Stimulated activated CD8-positive, alpha-beta memory T cell treated with anti-CD3 and anti-CD28 coated beads, Interleukin-4, amount 100 ng/mL, for 24 hours (primary cell): ENCODE measurements at places on chromosomes 6 and 20.
A peak's percentile ranks its signal among the peaks of the same experiment; 100 is the strongest.

DNA sequence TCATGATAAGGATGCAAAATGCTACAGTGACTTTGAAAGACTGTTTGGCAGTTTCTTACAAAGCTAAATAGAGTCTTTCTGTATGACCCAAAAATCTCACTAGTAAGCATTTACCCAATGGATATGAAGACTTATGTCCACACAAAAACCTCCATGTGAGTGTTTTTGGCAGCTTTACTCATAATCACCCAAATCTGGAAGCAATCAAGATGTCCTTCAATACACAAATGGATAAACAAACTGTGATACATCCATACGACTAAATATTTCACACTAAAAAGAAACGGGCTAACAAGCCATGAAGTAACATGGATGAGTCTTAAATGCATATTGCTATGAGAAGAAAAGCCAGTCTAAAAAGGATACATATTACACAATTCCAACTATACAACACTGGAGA, 117.2 kb downstream of the PDE10A start:
- no peak for DNase-seq

- no peak for DNase-seq
These were observed 399.9 kb upstream of the MARCKS start for GRCh38 chr6:113457198-113457597.

DNA sequence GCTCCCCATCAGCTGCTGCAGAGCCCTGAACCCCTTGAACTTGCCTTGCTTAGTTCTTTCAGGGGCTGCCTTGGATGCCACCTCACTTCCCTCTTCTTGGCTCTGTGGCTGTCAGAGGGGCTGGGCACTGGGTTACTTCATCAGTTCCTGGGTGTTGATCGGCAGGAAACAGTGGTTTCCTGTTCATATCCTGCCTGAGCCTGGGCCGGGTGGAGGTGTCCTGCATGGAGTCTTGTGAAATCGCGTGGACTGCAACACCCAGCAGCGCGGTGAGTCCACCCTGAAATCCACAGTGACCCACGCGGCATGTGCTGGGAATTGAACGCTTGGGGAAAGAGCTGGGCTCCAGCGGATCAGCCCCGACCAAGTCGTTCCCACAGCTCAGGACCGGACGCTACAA, 97.5 kb downstream of the CDH26 start:
- no peak for DNase-seq

- no peak for DNase-seq
These were observed 61.0 kb downstream of the SOBP start for GRCh38 chr6:107550906-107551305.

GRCh38 chr6:12034837-12035236, 22.7 kb downstream of the HIVEP1 start:
- DNase-seq = no peak

GRCh38 chr20:47054945-47055344, 160.3 kb downstream of the EYA2 start:
- no peak for DNase-seq

GRCh38 chr6:139355172-139355571, 19.3 kb downstream of the CITED2 start:
- DNase-seq = no peak

GRCh38 chr20:22719167-22719591, 134.8 kb upstream of the FOXA2 start:
- no peak for DNase-seq

DNA sequence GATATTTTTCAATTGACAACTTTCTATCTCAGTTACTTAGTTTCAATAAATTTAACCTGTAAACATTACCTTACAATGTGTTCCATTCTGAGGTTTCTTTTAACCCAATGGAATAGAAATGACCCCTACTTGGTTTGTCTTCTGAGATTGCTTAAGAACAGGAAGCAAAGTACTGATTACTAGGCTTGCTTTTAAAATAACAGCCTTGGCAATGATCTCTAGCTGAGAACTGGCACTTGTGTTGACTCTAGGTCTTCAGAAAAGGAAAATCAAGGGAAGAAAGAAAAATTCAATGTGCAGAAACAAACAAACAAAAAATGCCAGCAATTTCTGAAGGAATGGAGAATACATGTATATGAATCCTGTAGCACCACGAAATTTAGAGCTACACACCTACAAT, 66.1 kb downstream of the SYNE1 start:
- DNase-seq = no peak

DNA sequence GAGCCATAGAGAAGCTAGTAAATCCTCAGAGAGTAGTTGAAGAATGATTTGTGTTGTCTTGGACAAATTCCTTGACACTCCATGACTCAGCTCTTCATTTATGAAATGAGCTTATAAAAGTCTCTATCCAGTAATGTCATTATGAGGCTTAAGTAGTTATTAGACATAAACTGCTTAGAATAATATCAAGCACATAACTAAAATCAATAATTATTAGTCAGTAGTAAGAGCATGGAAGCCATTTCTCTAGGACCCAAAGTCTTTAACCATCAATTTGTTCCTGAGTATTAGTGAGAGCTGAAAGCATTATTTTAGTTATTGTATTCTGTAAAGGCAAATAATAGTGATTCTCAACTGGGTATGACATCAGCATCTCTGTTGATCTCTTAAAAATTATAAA, 1140.2 kb downstream of the HACE1 start:
- DNase-seq = no peak

- no peak for DNase-seq
These were observed 6.8 kb downstream of the SUN5 start for GRCh38 chr20:32997431-32997830.

DNA sequence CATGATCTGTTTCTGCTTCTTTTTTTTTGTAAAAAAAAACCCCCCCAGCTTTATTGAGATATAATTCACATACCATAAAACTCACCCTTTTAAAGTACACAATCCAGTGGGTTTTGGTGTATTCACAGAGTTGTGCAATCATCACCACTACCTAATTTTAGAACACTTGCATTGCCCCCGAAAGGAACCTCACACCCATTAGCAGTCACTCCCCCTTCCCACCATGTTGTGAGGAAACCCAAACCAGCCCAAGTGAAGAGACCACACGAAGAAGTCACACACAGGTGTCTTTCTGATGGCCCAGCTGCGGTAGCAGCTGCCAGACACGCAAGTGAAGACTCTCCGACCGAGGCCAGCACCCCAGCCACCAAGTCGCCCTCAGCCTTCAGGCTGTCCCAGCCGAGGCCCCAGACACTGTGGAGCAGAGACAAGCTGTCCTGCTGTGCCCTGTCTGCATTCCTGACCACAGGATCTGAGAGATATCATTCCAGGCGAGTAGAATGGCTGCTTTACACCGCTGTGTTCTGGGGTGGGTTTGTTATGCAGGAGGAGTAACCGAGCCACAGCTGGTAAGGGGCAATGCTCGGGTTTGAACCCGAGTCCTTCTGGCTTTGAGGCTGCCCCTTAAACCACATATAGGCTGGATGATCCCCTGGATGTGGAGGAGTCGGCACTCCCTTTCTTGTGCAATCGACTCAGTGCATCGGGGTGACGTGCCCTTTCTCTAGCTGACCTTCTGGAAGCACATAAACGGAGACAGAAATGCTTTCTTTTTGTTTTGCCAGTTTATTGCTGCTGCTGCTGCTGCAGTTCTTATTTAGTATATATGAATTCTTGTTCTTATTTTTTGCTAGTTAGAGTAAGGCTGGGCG, 59.1 kb upstream of the PTPN1 start:
- peak; percentile 9 for DNase-seq

GRCh38 chr6:37812841-37813240, 6.7 kb upstream of the ZFAND3 start:
- DNase-seq = no peak

DNA sequence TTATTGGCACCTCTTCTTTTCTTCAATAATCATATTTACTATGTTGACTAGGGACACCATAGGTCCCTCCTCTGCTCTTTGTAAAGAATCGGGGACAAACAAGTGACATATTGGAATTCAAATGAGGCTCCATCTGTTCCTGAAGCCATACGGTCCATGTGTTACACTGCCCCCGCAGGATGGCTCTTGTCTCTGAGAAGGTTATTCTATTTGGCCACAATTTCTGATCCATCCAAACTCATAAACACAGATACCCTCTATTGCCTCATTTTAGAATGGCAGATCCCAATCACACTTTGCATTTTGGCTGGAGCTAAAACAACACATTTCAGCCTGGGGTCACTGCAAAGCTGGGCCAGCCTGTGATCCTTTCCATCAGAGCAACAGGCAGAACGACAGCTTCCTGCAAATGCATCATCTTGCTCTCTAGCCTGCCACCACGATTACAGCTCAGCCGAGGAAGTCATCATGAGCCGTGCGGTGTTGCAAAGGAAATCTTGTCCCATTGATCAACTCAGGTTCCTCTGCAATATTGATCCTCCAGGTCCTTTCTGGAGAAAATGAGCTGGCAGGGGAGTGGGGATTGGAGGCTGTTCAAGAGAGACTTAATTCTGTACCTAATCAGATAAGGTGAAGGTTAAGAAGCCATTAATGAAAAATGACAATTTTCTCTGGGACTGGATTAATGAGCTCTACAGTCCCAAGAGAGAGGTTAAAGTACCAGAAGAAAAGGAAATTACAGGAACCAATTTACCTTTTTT, 73.1 kb downstream of the AGPAT4 start:
- no peak for DNase-seq

DNA sequence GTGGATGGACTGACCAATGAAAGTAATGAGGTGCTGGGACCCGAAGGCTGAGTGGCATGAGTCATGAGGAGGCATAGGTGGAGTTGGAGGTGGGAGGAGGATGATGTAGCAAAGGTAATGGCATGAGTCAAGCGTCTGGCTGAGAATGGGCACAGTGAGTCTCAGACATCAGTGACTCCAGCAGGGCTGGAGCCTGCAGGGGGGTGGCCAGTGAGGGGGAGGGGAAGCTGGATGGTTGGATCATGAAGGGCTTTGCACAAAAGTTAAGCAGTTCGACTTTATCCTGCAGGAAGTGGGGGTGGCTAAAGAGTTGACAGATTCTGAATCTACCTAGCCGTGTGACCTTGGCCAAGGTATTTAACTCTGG, 99.0 kb upstream of the IYD start:
- no peak for DNase-seq

GRCh38 chr6:88443554-88443953, 277.4 kb upstream of the CNR1 start:
- no peak for DNase-seq

DNA sequence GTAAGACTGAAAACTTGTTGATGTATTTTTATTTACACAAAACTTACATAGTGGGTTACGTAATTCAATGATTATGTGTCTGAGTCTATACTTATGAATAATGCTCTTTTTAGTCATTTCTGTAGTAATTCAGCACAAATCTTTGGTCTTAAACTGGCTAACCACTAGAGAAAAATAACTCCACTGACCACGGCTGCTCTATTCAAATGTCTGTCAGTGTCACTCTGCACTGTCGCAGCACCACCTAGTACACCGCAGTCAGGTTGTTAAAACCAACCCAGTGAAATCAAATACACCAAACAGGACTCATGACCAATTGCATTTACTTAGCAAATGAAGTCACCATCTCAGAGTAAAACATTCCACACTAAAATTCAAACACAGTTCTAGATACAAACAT, 93.5 kb upstream of the CCDC28A start:
- no peak for DNase-seq

DNA sequence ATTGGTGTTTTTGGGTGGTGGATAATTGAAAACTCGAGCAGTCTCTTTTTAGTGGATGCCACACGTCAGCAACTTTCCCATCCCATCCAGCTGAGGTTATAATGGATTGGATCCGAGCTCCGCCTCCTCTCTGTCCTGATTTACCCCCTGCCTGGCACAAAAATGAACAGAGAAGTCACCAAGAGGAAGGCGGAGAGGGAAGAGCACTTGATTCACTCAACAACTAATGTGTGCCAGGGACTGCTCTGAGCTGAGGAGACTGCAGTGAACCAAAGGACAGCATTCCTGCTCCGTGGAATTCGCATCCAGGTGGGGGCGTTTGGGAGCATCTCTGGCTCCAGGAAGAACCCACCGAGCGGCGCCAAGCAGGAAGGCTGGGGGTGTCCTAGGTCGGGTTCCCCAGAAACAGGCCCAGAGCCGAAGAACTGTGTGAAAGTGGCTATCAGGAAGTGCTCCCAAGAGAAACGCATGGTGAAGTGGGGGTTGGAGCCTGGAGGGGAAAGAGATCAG, 95.8 kb upstream of the NAA20 start:
- no peak for DNase-seq

GRCh38 chr6:129022011-129022553, 139.1 kb downstream of the LAMA2 start:
- DNase-seq = no peak

- no peak for DNase-seq
These were observed 37.8 kb downstream of the HFE start for GRCh38 chr6:26124781-26125685.

DNA sequence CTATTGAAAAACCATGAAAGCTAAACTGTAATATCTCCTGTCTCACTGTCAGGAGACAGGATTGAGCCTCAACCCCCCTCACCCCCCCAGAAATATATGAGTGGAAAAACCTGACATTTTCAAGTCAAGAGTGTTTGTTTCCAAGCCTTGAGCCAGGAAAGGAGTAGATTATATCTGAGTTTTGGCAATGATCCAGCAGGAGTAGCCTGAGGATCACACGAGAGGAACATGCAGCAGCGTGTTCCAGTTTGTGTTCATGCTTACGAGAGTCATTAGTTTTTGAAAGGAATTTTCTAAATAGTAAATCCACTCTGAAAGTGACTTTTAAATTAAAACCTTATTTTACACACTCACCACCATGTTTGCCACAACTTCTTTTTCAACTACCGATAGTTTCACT, 15.8 kb downstream of the IL22RA2 start:
- DNase-seq = no peak

DNA sequence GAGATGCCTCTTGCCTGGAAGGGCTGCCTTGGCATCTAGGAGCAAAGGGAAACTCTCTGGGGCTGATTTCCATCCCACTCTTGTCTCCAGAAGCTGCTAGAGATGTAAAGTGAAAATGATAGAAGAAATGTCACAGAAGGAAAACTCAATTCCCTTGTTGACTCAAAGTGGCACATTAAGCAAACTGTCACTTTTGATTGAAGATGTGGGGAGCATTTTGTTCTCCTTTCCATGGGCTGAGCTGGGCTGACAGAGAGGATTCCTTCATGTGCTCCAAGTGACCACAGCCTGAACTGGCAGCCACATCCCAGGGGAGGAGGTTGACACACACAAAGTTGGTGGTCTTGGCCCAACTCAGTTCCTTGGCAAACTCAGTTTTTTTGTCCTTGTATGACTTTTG, 9.8 kb downstream of the GPR31 start:
- no peak for DNase-seq

- peak; percentile 71 for DNase-seq
These were observed 32.8 kb upstream of the BCAS1 start for GRCh38 chr20:54103067-54103761.
